ENCODE measurements at places on chromosomes 13 and 19.

- DNase-seq = no peak
Observed at GRCh38 chr13:111431206-111431605, 110.8 kb downstream of the TEX29 start.

DNA sequence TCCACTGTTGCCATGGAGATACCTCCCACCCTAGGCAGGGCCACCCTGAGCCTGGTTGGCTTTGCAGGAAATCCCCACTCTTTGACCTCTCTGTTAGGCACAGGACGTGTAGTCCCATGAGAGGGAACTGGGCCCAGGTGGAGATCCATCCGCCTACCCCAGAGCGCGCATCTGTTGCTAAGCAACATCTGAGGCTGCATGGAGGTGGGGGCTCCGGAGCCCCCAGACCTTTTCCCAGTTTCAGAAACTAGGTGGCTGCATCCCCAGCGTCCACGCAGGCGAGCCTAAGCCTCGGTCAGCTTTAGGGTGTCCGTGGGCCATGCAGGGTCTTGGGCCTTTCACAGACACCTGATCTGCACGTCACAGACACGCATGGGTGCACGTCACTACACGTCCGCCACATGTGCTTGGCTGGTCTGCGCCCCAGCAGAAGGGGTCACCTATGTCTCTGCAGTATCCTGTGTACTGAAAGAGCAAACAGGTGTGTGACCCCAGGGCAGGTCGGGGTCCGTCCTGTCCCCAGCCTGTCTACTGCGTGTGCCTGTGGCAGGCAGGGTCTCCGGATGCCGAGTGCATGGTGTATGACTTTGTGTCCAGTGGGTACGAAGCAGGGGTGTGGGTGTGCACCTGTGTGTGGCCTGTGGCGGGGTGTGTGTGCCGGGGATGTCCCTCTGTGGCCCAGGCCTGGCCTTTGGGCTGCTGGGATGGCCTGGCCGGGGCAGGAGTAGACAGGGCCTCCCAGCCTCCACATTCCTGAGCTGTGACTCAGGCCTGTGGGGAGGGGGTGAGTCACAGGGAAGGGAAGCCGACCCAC lies 4.1 kb upstream of the CIRBP start:
- DNase-seq = no peak

DNA sequence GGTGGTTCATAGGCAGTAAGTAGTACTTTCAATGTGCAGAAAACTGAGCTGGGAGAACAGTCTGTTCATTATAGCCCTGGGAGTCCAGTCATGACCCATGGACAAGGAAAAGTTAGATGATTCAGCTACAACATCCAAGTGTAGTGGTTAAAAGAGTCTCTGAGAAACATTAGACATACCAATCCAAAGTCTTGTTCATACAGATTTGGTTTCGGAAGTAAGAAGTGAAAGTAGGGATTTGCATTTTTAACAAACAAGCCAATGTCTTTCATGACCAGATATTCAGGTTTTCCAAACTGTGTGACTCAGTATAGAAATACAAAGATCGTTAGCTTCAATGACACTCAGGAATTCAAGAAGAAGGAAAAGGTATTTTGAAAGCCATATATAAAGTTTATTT lies 345.3 kb downstream of the SLITRK1 start:
- DNase-seq = no peak

GRCh38 chr13:111344471-111345191 lies 24.2 kb downstream of the TEX29 start:
- DNase-seq = no peak

- no peak for DNase-seq
Observed at GRCh38 chr13:98026457-98026857, 73.0 kb downstream of the IPO5 start.

All from CD4-positive, alpha-beta T cell treated with Interleukin-15 for 4 hours (primary cell).